RCC 7860 (cell line): ENCODE measurements at places on chromosomes 1 and 21.

GRCh38 chr1:38029081-38029681 lies 16.6 kb downstream of the UTP11 start:
- DNase-seq: no peak

GRCh38 chr21:36769051-36769839 lies 70.3 kb downstream of the SIM2 start:
- DNase-seq: no peak

- DNase-seq: no peak
Observed at GRCh38 chr1:111593403-111594305, 25.9 kb upstream of the RAP1A start.

DNA sequence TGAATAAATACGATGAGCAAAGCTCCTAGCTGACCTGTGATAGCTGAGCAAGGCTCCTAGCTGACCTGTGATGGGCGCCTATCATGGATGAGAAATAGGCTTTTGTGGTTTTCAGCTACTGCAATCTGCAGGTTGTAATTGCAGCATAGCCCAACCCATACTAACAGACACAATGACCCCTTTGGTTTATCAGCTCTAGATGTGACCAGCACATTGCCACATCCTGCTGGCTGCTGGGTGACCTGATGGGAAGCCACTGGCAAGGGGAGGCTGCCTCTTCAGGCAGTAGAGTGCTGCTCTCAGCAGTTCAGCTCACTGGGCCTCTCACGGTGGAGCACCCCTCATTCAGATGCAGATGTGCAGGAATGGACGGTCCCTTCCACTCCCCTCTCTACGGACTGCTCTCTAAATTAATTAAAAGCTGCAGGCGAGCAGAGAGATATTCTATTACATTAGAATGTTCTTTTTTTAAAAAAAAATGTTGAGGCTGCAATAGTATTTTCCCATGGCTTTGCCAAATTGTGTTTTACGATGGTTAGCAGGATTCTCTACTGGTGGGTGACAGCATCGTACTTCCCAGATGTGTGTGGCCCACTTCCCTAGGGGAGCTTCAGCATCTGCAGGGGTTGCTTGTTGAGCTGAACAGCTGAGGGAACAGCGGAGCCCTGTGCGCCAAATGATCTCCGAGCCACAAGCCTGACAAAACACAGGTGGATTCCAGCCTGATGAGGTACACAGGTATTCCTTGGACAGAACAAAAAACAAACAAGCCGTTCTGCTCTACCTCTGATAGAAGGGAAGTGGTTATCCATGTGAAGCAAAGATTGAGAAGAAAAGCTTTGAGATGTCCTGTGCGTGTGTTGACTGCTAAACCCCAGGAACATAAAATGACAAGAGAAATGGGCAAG lies 65.0 kb downstream of the SYT6 start:
- no peak for DNase-seq

- no peak for DNase-seq
Observed at GRCh38 chr1:153292185-153292584, 20.6 kb downstream of the PGLYRP3 start.

DNA sequence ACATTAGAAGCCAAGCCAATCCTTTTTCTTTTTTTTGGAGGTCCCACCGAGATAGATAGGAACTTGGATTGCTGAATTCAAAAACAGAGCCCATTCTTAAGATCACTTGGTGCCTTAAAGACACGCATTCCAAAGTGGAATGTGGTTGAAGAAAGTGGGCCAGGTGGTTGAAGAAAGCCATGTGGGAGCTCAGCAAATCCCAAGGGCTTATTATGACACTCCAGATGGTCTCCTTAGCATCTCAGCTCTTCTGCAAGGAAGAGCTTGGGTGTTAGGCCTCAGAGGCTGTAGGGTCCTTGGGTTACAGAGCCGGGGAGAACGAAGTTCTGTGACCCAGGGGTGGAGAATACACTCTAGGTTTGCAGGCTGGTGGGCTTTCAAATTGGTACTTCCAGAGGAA lies 13.5 kb downstream of the TOR3A start:
- no peak for DNase-seq

DNA sequence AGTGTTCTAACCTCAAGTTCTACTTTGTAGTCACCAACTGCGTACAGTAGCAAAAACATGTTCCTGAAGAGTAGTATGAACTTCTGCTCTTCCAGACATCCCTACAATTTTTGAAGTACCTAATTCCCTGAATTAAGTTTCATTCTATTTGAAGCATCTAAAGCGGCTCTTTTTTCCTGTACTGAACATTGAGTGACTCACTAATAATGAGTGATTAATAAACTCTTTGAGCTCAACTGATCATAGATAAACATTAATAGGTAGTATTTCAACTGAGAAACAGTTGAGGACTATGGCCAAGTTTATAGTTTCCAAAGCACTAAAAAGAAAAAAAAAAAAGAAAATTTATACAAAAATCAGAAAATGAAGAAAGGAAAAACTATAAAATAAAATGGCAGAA lies 683.1 kb downstream of the LTN1 start:
- no peak for DNase-seq

GRCh38 chr1:48761411-48761810 lies 15.3 kb downstream of the BEND5 start:
- no peak for DNase-seq

GRCh38 chr1:99003581-99004253 lies 944 bp downstream of the PLPPR5 start:
- DNase-seq: no peak
